RCC 7860 (cell line): ENCODE measurements at places on chromosomes 12 and 14.

- DNase-seq = no peak
Observed at GRCh38 chr12:101941306-101942249, 64.2 kb downstream of the DRAM1 start.

DNA sequence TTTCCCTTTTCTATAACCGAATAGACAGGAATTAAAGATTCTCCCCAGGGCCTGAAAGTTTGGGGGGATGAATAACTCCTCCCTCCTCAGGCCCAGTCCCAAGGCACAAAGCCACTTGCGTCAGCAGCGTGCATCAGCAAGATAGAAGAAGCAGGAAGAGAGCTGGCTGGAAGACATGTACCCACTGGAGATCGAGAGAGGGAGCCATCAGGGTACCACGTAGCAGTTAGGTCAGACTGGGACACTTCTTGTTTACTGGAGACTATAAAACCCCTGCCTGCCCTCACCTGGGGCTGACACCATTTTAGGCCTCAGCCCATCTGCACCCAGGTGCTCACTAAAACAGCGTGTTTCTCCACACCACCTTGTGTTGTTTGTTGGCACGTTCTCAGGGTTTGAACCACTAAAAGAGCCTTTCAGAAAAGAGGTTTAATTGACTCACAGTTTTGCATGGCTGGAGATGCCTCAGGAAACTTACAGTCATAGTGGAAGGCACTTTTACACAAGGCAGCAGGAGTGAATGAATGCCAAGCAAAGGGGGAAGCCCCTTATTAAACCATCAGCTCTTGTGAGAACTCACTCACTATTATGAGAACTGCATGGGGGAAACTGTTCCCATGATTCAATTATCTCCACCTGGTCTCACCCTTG, 93.2 kb downstream of the TMTC3 start:
- no peak for DNase-seq

- no peak for DNase-seq
Observed at GRCh38 chr14:100007254-100007653, 58.0 kb upstream of the EVL start.

DNA sequence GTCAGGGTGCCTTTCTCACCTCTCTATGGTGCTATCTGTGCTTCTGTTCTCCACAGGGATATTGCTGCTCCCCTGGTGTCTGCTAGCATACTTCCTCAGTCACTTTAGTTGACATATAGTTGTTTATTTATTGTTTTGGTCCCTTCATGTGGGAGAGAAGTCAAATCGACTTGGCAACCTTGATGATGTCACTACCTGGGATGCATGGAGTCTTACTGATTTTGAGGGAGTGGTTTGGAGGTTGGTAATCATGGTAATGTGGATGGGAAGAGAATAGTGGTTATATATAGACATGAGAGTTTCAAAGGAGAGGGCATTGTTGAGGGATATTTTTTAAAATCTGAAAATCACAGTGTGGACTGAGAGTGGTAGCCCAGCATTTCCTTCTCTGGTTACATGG, 73.6 kb upstream of the FBXO33 start:
- no peak for DNase-seq

DNA sequence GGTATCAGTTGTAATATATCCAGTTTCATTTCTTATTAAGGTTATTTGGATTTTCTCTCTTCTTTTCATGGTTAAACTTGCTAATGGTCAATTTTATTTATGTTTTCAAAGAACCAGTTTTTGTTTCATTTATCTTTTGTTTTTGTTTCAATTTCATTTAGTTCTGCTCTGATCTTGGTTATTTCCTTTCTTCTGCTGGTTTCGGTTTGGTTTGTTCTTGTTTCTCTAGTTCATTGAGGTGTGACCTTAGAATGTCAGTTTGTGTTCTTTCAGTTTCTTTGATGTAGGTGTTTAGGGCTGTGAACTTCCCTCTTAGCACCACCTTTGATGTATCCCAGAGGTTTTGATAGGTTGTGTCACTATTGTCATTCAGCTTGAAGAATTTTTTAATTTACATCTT, 145.6 kb upstream of the SLCO1B1 start:
- DNase-seq = no peak

DNA sequence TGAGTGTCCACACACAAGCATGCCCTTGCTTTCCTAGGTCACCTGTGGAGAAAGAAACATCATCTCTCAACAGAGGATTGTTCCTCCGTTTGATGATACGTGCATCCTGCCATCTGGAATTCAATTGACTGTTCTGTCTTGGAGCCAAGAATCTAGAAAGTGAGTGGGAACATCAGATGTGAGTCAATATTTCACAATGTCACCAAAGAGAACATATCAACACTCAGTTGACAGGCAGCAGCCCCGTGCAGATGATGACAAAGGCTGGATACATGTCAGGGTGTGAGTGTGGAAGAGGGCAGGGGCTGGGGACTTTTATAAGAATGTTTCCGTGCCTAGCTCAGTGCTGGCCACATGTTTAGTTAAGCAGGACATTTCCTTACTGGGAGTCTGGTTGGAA, 76.1 kb downstream of the TBC1D30 start:
- no peak for DNase-seq

DNA sequence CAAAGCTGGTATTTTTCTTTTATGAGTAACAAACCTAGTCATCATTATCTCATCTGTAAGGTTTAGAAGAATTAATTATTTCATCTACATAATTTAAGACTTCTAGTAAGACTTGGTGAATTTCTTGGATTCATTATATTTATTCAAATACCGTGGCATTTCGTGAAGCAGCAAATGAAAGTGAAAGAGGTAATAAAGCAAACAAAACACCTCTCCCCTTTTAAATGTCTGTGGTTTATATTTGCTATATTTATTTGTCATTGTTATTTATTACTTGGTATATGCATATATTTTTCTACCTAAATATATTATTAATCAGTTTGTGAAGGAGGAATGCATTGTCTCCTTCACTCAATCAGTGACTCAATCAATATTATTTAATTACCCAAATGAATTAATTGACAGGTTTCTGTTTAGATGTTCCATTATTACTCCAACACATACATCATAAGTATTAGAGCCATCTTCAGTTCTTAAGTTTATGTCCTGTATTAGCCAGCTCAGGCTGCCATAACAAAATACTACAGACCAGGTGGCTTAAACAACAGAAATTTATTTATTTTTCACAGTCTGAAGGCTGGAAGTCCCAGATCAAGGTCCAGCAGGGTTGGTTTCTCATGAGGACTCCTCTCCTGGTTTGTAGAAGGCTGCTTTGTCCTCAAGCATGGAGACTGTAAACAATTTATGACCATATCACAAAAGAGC, 6.6 kb downstream of the CFAP54 start:
- no peak for DNase-seq

- no peak for DNase-seq
Observed at GRCh38 chr12:18965203-18965602, 164.3 kb upstream of the PLEKHA5 start.

DNA sequence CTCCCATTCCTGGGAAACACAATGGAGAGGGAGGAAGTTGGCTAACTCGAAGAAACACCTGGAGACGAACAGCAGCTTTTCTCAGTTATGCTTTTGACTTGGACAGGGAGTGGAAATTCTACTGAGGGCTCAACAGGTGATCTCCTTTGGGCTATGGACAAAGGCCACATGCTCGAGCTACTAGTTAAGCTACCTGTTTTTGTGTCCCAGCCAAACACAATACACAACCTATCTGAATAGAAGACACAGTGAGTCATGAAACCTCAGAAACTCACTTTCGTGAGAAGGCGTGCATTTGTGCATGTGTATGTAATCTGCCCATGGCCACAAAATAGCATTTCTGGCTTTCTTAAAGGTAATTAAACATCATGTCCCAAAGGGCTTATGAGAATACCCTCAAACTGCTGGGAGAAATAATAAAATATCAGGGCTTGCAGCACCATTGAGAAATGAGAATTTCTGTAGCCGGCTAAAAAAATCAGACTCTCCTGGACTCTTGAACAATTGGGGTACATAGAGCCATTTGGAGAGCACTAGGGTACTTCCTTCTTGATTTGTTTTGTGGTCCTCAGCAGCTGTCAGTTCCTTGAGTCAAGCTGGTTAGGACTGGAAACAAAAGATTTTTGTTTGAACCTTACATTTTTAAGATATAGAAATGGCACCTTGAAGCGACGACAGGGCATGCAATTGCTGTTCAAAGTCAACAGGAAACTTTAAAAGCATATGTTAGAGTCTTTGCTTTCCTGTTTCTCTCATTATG, 85.5 kb upstream of the PTHLH start:
- no peak for DNase-seq

DNA sequence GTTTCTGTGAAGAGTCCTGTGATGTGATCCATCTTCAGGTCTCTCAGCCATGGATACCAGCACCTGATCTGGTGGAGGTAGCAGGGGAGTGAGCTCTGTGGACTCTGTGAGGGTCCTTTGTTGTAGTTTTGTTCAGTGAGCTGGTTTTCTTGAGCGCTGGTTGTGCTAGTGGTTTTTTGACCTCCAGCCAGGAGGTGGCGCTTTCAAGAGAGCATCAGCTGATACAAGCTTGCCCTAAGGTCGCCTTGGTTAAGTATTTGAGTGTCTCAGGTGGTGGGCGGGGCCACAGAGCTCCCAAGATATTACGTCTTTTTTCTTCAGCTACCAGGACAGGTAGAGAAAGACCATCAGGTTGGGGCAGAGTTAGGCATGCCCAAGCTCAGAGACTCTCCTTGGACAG, 139.7 kb downstream of the TTLL5 start:
- DNase-seq = no peak

- no peak for DNase-seq
Observed at GRCh38 chr12:41361738-41362137, 173.6 kb downstream of the PDZRN4 start.

DNA sequence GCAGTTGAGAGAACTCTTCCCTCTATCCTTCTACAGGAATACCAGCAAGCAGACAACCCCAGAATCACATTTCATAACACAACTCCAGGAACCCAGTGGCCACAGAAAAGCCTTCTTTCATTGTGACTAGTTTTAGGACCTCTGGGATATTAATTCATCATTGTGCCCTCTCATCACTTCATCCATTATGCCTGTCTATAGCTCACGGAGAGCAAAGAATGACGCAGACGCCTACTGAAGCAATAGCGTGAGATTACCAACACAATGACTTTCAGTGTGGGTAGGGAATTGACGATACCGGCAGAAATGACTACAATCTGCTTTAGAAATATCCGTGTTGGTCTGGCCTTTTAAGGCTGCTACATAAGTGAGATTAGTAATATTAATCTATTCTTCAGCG, 158.1 kb upstream of the FOXG1 start:
- no peak for DNase-seq

DNA sequence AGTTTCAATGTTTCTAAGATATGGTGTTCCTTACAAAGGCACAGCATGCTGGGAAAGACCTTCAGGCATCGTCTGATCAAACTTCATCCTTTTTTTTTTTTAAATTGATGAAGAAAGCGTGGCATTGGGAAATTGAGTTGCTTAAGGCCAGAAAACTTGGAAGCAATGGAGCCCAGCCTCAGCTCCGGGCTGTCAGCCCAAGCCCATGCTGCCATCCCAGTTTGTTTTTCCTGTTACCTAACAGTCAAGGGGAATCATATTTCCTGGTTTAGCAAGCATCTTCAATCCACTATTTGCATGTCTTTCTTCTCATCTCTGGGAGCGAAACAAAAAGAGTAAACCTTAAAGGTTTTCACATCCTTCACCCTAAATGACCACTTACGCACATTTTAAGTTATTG, 200.2 kb downstream of the CHST11 start:
- DNase-seq = no peak

GRCh38 chr12:67362526-67362925, 93.4 kb downstream of the CAND1 start:
- no peak for DNase-seq

DNA sequence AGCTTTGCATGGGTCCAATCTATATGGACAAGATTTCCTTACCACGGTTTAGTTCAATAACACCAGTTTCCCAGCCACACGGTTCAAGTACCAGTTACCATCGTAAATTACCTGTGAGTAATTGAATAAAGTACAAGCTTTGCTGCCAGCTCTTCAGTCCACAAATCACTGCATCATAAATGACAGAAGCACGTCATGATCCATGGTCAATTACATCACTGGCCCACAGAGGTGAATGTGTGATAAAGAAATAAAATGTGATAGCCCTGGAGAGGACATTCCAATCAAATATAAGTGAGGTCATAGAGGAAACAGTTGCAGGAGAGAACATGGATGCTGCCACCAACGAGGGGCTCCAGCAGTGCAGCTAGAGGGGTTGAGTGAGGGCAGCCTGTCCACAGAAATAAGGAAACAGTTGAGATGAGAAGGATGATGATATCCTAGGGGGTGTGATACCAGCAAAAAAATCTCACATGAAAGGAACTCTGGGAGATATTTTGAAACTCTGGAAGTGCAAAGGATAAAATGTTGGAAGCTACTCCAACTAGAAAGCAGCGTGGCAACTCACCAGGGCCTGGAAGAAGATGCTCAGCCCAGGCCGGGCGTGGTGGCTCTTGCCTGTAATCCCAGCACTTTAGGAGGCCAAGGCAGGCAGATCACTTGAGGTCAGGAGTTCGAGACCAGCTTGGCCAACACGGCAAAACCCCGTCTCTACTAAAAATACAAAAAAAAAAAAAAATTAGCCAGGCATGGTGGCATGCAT, 5.8 kb upstream of the DYNC1H1 start:
- DNase-seq = no peak

DNA sequence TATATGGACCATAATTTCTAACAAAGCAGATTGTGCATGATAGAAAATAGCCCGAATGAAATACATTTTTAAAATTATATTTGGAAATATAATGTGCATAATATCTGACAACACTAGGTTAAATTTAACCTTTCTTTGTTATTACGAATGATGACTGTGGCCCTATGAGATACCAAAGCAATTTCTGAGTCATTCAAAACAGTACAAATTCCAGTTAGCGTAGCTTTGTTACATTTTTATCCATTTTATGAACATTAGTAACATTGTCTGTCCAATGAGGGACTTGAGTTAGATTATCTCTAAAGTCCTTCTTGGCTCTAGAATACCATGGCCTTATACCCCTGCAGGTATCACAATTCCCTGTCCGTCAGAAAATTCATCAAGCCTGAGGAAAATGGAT, 39.0 kb upstream of the REP15 start:
- DNase-seq = no peak

GRCh38 chr14:100103250-100104005, 38.2 kb downstream of the EVL start:
- no peak for DNase-seq

DNA sequence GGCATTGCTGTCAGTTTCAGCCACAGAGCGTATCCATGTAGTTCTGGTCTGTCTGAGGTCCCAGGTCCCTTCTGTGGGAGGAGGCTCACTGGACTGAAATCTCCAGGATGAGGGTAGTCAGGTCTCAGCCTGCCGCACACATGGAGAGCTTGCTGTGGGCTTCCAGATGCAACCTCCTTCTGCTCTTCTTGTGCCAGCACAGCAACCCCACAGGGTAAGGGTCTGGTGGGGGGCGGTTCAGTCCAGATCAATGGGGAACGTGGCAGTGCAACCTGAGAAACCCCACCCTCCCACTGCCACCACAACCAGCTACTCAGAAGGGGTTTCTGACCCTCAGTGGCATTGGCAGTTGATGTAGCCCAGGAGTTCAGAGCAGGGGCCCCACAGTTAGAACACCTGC, 61.2 kb downstream of the BEGAIN start:
- no peak for DNase-seq

- DNase-seq = no peak
Observed at GRCh38 chr14:61950340-61950739, 188.1 kb downstream of the SNAPC1 start.
